SK-N-DZ (cell line): ENCODE measurements at places on chromosomes 12 and 14.

DNA sequence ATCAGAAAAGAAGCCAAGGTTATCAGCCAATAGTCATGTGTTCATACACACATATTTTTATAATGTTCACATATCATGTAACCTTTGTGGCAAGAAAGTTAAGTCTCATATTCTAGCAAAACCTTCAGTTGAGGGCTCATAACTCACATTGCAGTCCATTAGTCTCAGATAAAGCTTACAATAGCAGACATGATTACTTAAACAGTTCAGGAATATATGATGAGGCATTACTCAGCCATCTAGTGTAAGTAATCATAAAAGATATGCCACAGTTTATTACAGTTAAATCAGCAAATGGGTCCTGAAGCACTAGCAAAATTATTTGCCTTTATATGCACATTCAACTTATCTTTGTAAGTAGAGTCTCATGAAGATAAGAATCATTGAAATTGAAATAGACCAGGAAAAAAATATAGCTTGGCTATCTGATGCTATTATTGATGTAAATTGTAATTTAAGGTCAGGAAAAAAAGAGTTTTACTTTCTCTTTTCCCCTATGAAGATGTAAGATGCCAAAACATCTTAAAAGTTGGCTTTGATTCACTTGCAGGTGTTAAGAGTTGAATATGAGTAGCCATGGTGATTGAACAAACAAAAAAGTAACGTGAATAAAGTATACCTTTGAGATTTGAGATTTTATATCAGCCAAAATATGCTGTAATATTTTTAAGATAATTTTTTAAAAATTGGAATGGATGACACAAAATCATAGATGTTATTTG is 537.0 kb downstream of the SLC6A15 start:
- peak; percentile 21 for DNase-seq

DNA sequence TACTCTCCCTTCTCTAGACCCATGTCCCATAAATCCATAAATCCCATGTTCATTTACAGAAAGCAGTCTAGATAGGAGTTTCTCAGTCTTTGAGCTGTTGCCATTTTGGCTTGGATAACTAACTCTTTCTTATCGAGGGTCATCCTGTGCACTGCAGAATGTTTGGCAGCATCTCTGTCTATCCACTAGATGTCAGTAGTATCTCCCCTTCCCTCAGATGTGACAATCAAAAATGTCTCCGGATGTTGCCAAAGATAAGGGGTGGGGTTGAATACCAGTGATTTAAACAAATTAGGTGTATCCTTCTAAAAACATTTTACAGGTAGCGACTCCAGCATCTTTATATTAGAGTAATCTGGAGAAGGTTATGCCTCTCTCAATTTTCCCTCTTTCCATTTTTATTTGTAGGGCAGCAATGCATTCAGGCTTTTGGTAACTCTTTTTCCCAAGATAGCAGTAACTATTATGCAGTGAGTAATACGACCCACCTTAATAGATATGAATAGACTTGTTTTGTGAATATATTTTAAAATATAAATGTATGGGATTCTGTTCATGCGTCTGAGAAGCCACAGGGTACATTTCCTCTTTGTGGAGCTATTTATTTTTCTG is 100.7 kb downstream of the LRRK2 start:
- DNase-seq = peak; percentile 72

DNA sequence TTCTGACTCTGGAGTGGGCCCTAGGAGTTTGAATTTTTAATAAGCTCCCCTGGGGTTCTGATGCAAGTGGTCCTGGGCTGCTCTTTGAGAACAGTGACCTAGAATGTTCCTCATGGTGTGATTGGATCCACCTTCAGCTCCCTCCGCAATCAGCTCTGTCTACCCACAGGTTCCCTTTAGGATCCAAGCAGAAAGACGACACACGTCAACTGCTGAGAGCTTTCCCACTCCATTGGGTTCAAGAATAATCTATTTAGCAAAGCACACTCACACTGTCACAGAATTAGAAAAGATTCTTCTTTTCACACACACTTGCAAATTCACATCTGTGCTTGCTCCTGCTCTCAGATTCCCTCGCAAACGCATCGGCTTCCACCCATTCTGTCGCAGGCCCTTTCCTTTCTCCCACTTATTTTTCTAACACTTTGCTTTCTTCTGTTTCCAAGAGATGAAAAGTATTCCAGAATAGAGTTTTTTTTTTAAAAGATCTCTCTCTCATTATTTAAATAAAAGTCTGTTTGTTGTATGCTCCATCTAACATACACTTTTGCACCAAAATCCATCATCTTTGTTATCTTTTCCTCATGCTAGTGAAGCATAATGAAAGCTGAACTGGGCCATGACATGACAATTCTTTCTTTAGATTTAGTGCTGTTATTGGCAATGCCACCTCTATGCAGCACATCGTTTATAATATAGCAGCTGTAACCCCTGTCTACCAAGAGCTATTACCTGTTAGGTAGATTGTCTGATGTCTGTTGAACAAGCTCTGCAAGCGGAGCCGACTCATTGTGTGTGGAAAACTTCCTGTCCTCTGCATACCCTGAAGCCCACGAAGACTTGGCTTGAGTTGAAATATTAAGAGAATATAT is 73.1 kb downstream of the CACNA1C start:
- no peak for DNase-seq

DNA sequence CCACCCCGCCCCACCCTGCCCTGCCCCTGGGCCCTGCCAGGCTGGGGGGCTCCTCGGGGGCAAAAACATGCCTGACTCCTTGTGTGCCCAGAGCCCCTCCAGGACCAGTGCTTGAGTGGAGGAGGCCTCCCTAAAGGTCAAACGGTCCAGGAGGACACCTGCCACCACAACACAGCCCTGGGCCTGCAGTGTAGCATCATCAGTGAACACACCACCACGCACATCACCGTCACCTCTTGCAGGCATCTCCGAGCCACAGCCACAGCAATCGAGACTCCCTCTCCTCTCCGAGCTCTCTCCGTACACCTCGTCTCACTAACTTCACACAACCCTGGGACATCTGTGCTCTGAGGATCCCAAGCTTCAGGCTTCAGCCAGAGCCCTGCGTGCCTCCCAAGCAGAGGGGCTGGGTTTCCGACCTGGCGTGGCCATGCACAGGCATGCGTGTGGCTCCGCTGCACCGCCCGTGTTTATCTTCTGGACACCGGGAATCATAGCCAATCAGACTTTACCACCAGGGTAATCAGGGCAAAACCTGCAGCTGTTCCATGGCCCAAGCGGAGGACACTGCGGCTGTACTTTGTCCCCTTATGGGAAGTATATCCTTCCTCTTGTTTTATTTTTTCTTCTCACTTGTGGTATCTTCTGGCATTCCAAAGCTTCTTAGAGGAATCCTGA is 6.2 kb upstream of the DIO3 start:
- no peak for DNase-seq

GRCh38 chr14:49339130-49339529 is 247.1 kb downstream of the RPS29 start:
- no peak for DNase-seq

- no peak for DNase-seq
Observed at GRCh38 chr12:114769634-114770033, 85.7 kb upstream of the TBX3 start.

DNA sequence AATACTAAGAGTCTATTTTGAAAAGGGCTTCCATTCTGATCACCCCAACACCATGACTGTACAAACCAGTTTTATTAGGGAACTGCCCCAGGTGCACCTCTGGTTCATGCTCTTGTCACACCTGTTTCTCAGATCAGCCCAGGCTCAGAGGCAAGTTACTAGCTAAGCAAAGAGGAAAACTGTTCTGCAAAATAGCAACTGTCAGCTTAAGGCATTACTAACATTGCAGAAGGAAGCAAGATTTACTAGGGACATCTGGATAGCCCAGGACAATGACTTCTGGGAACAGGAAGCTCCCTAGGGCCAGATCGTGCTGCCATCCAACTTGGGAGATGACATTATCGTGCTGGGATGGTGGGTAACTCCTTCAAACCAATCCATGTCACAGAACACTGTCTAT is 30.1 kb downstream of the ANAPC7 start:
- no peak for DNase-seq

- no peak for DNase-seq
Observed at GRCh38 chr14:23357261-23357660, 4.6 kb upstream of the SLC22A17 start.

DNA sequence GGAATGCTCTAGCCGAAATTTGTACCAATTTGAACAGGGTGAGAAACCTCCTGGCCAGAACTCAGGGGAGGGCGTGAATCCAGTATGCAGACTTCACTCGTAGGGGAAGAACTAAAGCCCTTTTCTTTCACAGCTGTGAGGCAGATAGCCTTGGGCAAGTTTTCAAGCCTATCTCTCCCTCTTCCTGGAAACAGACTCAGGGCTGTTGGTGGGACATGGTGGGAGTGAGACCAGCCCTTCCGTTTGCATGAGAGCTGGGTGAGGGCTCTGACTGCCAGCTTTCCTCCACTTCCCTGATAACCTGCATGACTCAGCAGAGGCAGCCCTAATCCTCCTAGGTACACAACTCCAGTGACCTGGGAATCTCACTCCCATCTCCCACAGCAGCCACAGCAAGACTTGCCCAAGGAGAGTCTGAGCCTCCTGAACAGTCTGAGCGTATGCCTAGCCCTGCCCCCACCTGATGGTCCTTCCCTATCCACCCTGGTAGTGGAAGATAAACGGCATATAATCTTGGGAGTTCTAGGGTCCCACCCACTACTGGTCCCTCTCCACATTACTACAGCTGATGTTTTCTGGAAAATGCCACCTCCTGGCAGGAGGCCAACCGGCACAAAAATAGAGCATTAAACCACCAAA is 170.1 kb upstream of the AMIGO2 start:
- no peak for DNase-seq

- no peak for DNase-seq
Observed at GRCh38 chr12:66109056-66109455, 21.5 kb downstream of the LLPH start.
